ENCODE measurements at places on chromosomes 2 and 18.

GRCh38 chr2:135132314-135132713, 80.2 kb downstream of the RAB3GAP1 start:
- no peak for ATAC-seq

DNA sequence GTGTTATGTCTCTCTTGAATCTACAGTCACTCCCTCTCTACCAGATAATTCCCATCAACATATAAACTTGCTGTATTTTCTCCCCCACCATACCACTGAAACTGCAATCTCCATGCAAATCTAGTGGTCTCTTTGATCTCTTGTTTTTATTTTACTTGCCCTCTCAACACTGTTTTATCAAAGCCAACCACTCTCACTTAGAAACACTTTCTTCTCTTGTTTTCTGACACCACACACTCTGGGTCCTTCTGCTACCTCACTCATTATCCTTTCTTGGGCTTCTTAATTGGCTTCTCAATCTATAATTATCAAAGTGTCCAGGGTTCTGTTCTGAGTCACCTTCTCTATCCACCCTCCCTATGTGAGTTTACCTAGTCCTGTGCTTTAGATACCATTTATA, 2.0 kb upstream of the MCFD2 start:
- no peak for ATAC-seq

- no peak for ATAC-seq
These were observed 76.1 kb downstream of the RHBDD1 start for GRCh38 chr2:226911932-226912331.

DNA sequence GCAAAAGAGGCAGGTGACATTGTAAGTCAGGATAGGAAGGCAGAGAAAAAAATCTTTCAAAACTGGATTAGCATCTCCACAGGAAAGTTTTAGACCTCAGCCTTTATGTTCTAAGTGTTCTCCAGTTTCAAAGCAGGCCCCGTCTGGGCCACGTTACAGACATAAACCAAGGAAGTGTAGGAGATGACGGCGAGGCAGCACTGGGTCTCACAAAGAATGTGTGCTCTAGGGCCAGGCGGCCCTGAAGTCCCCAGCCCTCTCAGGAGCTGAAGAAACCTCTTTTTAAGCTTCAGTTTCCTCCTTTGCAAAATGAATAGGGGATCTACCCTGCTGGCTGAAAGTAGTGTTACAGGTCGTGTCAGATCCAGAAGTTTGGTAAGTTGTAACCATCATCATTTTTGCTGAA, 81.7 kb downstream of the SPRED2 start:
- no peak for ATAC-seq

DNA sequence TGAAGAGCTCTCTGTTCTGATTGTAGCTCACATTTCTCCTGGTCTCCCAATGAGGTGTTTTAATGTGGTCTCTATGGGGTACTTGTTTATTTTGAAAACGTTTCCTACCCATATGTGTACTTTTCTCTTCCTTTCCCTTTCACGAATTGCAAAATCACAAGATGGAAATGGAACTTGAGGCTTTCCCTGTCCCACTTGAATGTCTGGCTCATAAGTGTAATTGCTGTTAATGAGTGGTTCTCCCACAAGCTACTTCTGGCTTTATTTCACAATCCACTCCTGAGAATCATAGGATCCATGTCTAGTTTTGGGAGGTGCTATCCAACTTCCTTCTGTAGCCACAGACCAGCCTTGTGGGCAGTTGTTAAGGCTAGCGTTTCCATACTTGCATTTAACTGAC, 81.1 kb upstream of the CAVIN2 start:
- ATAC-seq: no peak

GRCh38 chr2:15471606-15472005, 89.5 kb downstream of the NBAS start:
- ATAC-seq: no peak

GRCh38 chr2:56169521-56169920, 14.3 kb upstream of the CCDC85A start:
- ATAC-seq: no peak

DNA sequence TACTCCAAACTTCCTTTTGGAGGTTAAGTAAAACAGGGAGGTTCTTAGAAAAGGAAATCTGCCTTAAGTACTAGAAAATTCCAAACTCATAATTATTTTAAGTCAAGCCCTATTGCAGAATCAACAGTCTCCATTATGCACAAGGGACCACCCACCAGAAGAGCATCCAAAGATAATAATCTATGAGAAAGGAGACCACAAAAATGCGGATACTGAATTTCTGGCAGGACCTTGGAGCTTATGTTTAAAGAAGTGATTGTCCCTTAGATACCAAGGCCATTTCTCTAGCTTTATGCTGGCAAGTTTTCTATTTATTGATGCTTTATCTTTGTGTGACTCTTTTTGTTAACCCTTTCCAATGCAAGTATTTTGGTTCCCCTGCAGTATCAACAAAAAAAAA, 404.0 kb upstream of the MMADHC start:
- no peak for ATAC-seq

DNA sequence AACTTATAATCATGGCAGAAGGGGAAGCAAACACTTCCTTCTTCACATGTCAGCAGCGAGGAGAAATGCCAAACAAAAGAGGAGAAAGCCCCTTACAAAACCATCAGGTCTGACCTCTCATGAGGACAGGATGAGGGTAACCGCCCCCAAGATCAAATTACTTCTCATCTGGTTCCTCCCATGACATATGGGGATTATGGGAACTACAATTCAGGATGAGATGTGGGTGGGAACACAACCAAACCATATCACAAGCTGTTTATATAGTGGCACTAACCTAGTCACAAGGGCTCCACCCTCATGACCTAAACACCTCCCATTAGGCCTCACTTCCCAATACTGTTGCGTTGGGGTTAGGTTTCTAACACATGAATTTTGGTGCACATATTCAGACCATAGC, 110.0 kb downstream of the OSBPL6 start:
- ATAC-seq: no peak

GRCh38 chr2:231929961-231930592, 3.9 kb upstream of the NPPC start:
- no peak for ATAC-seq

GRCh38 chr18:49638891-49639557, 77.2 kb downstream of the LIPG start:
- ATAC-seq: no peak

GRCh38 chr2:219161097-219161496, 482 bp upstream of the NHEJ1 start:
- ATAC-seq: no peak

- no peak for ATAC-seq
These were observed 25.9 kb downstream of the ROCK1 start for GRCh38 chr18:21085579-21086166.

DNA sequence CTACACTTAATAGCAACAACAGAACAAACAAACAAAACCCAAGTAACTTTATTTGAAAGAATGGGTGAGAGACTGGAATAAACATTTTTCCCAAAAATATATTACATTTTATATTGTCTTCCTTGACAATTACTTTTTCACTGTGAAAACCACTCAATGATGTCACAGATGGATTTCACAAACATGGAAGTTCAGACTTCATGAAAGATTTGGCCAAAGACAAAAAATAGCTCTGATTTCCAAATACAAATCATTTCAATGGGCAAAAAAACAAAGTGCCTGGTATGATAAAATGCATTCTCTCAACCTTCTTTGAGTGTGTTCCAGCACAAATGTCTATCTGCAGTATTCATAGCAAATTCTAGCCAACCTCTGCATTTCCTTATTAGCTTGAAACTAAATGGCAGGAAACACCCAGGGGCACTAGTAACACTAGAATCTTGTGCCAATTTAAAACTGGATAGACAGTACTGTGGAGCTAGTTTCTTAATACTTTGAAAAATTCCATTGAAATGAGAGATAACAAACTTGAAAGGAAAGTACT, 28.5 kb upstream of the NAPG start:
- no peak for ATAC-seq

GRCh38 chr2:31945572-31945935, 65.3 kb downstream of the MEMO1 start:
- no peak for ATAC-seq

DNA sequence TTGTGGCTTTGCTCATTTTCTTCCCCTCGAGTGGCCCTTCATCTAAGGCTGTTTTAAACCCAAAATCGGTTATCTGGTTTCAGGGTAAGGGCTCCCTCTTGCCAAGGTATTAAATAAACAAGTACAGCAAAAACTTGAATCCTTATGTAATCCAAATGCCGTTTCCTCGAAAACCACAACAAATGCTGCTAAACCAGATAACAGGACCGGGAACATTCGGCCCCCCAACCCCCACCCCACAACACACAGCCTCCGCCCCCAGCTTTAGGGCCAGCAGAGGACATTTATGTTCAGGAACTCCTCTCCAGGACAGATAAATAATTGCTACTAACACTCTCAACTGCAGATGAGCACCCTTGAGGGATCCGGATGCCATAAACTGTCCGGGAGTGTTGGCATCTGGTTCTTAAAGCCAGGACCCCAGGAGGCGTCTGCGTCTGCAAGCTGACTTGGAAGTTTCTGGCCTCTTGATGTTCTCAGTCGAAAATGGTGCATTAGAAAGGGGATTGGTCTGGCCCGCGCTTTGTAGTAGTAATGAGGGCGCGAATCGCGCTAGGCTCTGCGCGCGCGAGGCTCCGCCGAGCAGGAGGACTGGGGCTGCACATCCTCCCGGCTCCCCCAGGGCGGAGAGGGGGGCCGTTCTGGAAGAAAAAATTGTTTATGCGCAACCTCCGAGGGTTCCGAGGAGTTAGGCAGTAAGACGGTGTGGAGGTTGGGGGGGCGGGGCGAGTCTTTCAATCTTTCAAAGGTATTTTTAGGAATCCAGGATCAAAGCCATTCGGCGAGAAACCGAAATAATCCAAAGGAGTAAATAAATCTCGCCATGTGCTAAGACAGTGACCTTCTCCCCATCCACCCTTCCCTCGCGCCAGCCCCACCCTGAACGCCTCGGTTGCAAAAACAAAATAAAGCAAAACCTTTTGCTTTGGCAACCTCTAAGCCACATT, 3.9 kb upstream of the ID2 start:
- no peak for ATAC-seq

All from activated CD4-positive, CD25-positive, alpha-beta regulatory T cell treated with anti-CD3 and anti-CD28 coated beads, Interleukin-2, amount 50 U/mL, for 24 hours (primary cell).